SK-MEL-5 (cell line): ENCODE measurements at places on chromosomes 13 and 19. TPM values are rescaled to one million over a fixed set of nuclear protein-coding genes. Genes with fewer than 3 reads are reported as not detected.
A peak's percentile ranks its signal among the peaks of the same experiment; 100 is the strongest.

FUT1 gene
- 0.11 and 0.16 TPM in 2 replicates for total RNA-seq

FFAR1 gene
- total RNA-seq: not detected in 2 replicates

EHD2 gene
- total RNA-seq: 0.37 and 0.53 TPM in 2 replicates

ZNF570 gene
- total RNA-seq: 2.4 and 7.2 TPM in 2 replicates

TICAM1 gene
- total RNA-seq: 2.6 and 3.1 TPM in 2 replicates

C19orf81 gene
- 2.7 and 4.3 TPM in 2 replicates for total RNA-seq

ZNF556 gene
- 0.05 TPM in 1 of 2 replicates, not detected in the other for total RNA-seq

MBD3L3 gene
- total RNA-seq: not detected in 2 replicates

KLK8 gene
- total RNA-seq: 0.96 TPM in 1 of 2 replicates, not detected in the other

CYP4F12 gene
- total RNA-seq: not detected in 2 replicates

ABHD17A gene
- 48.0 and 49.7 TPM in 2 replicates for total RNA-seq

SIGLEC12 gene
- total RNA-seq: not detected in 2 replicates

MIPEP gene
- total RNA-seq: 62.1 and 63.7 TPM in 2 replicates

GRCh38 chr13:21344662-21345176 lies 114.4 kb downstream of the ZDHHC20 start:
- DNase-seq: no peak

- DNase-seq: no peak
Observed at GRCh38 chr13:62336507-62336906, 920.9 kb upstream of the PCDH20 start.

GRCh38 chr19:2175742-2176141 lies 12.0 kb downstream of the DOT1L start:
- DNase-seq: no peak

- DNase-seq: peak; percentile 45
Observed at GRCh38 chr19:17755977-17756670, 4.8 kb downstream of the FCHO1 start.

GRCh38 chr19:40662925-40663694 lies 27.3 kb downstream of the NUMBL start:
- DNase-seq: peak; percentile 75

- no peak for DNase-seq
Observed at GRCh38 chr19:45118106-45118505, 25.1 kb downstream of the PPP1R37 start.

DNA sequence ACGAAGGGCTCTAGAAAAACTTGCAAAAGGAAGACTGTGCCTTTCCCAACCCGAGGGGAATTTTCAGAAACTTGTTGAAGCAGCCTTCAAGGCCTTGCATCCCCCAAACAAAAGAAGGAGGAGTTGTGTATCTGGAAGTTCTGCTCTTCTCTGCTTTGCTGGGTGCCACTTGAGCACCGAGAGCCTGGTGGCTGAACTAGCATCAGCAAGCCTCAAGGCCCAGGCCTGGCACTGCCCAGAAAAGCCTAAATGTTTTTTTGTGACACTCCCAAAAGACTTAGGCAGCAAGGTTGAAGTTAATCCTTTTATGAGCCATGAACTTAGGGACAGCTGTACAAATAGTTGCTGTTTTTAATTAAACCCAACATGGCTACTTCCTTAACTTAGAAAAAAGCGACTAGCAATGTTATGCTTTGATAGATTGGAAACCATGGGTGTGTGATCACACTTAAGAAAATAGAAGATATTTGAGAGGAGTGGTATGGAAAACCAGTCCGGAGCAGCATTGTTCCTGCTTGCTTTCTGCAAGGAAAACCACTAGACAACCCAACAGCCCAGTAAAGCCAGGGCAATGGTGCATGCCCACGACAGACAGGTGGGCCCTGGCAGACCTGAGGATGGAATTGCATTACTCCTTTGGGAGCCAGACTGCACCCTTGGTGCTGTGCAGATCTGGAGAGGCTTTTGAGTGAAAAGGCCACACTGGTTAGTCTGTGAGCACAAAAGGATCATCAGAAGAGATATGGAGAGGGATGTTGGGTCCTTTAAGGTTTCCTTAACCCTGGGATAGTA lies 788 bp upstream of the DLEU7 start:
- DNase-seq: no peak

DNA sequence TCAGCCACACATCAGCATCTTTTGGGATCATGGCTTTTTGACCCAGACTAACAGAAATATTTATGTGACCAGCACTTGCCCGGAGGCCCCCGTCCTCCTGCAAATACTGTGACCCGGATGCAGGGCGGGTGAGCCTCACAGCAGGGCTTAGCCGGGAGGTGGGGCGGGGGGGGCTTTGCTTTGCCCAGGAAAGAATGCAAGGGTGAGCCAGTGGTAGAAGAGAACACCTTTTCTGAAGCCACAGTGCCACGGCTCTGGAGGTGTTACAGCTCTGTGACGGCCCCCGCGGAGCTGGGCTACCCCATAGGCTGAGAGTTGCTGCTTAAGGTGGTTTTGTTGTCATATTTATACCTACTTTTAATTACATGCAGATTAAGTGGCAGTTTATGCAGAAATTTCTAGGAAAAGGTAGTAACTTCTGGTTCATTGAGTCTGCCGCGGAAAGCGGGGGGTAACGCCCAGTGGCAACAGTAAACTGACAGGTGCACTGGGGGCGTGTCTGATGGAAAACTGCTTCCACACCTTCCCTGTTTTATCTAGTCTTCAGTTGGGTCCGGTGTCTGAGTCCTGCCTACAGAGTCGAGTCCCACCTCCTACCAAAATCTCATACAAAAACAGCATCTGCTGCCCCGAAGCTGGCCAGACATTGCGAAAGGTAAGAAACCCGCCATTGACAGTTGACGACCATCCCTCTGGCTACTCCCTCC lies 187.9 kb downstream of the TEX29 start:
- DNase-seq: no peak

- no peak for DNase-seq
Observed at GRCh38 chr13:93951108-93951507, 528.4 kb downstream of the DCT start.

- no peak for DNase-seq
Observed at GRCh38 chr13:91698767-91699166, 300.3 kb downstream of the GPC5 start.

- DNase-seq: no peak
Observed at GRCh38 chr19:34493038-34493648, 11.6 kb downstream of the WTIP start.

DNA sequence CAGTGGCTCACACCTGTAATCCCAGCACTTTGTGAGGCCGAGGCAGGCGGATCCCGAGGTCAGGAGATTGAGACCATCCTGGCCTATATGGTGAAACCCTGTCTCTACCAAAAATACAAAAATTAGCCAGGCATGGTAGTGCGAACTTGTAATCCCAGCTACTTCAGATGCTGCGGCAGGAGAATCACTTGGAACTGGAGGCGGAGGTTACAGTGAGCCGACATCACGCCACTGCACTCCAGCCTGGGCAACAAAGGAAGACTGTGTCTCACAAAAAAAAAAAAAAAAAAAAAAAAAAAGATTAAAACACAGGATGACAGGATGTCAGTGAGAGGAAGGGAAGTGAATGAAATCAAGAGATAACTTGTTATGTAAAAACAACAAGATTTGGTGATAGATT lies 1158.5 kb downstream of the PCDH9 start:
- peak; percentile 75 for DNase-seq

DNA sequence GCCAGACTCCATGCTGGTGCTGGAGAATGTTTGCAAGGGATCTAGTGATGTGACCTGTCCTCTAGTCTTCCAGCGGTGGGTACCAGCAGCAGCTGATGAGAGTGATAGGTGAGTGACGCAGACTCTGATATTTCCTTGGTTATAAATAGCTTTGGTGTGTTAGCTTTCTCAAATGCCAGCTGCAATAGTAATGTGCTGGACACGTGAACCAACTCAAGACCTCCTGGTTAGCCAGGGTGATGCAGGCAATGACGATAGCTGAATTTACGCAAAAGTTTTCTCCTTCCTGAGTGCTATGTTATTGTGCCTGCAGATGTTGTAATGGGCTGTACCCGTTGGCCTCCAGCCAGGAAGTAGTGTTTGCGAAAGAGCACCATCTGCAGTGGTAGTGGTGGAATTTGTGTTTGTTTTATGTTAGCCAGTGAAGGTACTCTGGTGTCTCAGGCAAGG lies 129.5 kb downstream of the CYSLTR2 start:
- DNase-seq: peak; percentile 98

DNA sequence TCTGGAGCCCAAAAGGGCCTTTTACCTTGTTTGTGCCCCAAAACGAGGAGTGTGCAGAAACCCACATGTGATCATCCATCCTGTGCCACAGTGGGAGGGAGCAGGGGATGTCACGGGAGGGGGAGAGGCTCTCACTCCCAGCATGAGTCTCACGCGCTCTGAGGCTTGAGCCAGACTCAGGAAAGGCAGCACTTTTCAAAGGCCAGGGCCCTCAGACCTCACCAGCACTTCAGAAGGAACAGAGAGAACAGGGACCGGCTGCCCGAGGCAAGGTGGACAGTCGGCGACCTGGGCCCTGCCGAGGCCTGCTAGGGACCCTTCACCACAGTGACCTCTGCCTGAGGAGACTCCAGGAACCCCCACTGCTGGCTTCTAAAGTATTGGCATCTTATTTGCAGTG lies 71.7 kb upstream of the WASF3 start:
- peak; percentile 31 for DNase-seq

GRCh38 chr19:3359015-3359918 lies 7.1 kb upstream of the NFIC start:
- peak; percentile 47 for DNase-seq

DNA sequence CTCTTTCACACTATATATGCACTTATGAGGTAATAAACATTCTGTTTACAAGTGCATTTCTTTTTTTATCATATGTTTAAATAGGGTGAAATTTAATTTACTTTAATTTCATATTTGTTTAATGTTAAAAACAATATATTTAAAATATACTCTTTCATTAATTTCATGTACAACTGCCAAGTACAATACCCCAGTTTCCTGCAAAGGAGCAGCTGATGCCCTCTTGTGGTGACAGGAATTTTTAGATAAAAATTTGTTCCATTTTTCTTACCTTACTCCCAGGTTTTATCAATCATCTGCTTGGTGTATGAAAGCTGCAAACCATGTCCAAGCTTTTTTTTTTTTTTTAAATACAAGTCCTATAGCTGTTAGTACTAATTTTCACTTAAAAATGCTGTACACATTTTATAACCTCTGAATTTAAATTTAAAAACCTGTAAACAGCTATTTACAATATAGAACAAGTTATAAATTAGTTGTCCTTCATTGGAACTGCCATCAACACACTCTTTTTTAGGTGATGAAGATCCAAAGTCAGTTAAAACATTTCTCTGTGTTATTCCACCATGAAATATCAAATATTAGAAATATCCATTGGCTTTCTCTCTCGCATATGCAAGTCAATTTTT lies 4.9 kb downstream of the PCDH20 start:
- DNase-seq: peak; percentile 40

GRCh38 chr13:22964245-22964966 lies 216.4 kb upstream of the SGCG start:
- DNase-seq: no peak
